ENCODE measurements at places on chromosomes 2 and 18.
A peak's percentile ranks its signal among the peaks of the same experiment; 100 is the strongest.

DNA sequence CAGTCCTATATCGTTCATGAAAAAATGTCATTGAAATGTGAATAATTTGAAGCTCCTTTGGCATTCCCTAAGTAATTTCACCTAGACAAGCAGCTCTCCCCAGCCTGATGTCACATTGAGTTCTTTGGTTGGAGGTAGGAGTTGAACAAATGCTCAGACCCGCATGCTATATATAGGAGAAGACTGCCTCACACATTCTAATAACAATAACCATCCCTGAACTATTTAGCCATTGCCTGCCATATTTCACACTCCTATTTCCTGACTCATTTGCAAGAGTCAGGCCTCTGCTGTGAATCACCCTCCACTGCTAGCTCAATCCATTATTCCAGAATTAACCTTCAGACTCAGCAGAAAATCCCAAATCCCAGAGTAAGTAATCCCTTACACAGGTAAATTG is 256.6 kb upstream of the ACVR2A start:
- no peak for DNase-seq

DNA sequence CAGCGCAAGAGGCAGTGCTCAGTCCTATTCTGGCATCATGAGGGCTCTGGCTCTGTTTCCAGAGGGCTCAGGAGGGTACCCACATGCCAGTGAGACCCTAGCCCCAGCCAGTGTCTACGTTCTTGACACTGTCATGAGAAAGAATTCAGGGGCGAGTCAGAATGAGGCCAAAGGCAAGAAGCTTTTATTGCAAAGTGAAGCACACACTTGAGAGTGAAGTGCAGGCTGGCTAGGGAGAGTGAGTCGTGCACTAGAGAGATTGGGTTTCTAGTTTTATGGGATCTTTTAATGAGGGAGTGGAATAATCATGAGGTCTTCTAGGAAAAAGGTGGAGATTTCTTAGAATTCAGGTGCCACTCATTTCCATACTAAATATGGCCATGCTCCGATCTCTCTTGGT is 164.1 kb downstream of the DCDC2C start:
- DNase-seq = no peak

GRCh38 chr18:26082475-26082874 is 7.9 kb downstream of the SS18 start:
- DNase-seq = no peak

DNA sequence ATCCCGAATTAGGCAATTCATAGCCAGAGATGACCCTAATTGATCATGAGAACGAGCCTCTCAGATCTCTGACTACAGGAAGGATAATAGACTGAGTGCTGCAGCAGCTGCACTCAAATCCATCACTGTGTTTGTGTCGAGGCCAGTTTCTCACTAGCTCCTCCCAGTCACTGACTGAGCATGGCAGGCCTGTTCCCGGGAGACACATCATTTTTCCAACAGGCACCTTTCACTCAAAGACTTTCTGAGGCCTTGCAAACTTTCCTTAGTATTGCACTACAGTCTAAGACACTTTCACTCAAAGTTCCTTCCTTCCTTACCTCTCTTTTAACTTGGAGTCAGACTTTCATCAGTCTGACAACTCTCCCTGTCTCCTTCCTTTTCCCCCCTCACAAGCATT is 13.7 kb downstream of the SOS1 start:
- DNase-seq = no peak

DNA sequence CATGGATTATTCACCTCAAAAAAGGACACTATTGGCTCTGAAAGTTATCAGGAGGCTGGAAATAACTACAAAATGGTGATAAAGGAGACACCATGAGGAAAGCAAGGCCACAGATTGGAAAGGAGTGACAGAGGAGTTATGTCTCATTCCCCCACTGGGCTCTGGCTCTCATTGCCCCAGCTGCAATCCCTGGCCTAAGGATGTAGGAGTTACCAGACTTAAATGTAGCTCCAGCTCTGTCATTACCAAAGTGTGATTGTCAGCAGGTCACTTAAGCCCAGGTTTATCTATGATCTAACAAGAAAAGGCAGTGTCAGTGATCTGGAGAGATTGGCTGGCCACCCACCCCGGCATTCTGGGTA is 1228.2 kb upstream of the DDX18 start:
- DNase-seq = no peak

GRCh38 chr2:120343100-120343432 is 2.9 kb upstream of the INHBB start:
- DNase-seq = no peak

- no peak for DNase-seq
Measured at GRCh38 chr2:240213476-240214421, 73.3 kb upstream of the OTOS start.

DNA sequence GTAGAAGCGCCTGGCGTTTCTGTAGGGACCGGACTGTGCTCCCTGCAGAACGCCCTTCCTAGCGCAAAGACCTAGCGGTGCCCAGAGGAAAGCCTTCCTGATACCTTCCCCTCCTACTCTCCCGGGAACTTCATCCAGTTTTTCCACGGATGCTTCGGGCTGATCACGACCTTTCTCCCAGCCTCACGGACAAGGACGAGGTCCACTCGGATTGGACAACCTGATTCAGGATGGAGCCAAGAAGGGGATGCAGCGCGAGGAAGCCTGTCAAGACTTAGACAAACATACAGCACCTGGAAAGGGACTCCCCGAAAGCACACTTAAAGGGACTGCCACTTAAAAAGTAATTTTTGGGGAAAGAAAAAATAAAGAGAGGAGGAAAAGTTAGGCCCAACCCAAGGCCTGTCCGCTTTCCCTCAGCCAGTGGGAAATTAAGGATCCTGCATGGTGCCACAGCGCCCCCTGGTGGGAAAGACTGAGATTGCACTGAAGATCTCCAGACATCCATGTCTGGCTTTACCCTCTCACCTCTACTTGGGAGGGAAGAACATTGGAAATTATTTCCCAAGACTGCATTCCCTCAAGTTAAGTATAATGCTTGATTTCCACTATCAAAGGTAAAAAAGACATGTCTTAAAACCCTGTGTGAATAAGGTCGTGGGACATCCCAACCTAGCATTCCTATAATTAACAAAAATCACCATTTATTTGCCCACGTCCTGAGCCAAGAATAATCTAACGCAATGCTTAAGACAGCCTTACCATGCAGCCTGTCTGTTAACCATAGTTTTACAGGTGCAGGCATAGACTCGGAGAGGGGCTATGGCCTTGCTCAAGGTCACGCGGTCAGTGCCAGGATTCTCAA is 13.4 kb upstream of the COPS8 start:
- peak; percentile 71 for DNase-seq

DNA sequence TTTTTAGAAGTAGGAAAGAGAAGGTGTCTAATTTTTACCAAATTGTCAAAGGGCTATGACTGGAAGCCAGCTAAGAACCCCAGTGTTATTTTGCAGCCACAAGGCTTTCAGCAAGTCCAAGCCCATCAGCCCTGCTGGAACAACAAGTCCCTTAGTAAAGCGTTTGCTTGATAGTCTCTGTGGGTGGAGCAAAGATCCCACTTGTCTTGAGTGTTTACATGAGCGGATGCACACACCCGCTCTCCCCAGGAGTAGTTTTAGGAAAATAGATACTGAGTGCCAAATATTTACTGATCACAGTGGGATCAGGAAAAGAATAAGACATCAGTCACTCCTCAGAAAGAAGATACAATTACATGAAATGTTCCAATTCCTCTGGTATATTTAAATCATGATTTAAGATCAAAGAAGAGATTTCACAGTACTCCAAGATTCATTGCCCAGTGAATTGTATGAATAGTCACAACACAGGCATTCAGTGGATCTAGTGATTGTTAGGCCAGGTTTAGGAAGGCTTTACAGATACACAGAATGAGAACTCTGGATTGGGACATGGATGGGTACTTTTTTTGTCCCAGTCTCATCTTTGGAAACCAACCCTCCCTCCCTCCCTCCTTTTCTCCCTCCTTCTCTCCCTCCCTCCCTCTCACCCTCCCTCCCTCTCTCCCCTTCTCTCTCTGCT is 514.9 kb downstream of the PTPRM start:
- no peak for DNase-seq

DNA sequence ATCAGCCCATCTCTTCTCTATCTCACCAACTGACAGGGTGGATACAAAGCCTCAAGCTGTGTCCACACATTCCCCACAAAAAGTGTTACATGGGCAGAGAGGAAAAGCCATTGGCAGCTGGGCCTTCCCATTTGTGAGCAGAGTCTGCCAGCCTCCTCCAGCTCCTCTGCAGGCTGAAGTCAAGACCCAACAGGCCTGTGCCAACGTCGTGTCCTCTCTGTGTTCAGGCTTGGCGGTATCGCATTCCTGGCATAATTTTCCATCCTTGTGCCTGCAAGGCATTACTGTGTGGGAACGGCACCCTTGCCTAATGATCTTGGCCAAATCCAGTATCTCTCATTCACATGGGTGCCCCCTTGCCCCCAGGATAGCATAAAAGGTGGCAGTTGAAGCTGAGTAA is 41.5 kb upstream of the APCDD1 start:
- no peak for DNase-seq
